Mammary epithelial cell (primary cell): ENCODE measurements at places on chromosomes 6 and 20. TPM values are rescaled to one million over a fixed set of nuclear protein-coding genes. Genes with fewer than 3 reads are reported as not detected.

SIRPA gene
- 68.3 TPM for total RNA-seq

GRCh38 chr6:33243476-33243875 is 28.2 kb downstream of the VPS52 start:
- no peak for DNase-seq

- DNase-seq = no peak
These were observed 223.1 kb upstream of the PRDM1 start for GRCh38 chr6:105862936-105863607.

HDGFL1 gene
- not detected for total RNA-seq

GRCh38 chr20:40265825-40266533 is 423.1 kb downstream of the MAFB start:
- DNase-seq = peak; percentile 36

GRCh38 chr6:132236744-132237143 is 164.5 kb downstream of the MOXD1 start:
- DNase-seq = no peak

- no peak for DNase-seq
These were observed 55.0 kb upstream of the EXOC2 start for GRCh38 chr6:747921-748320.

GRCh38 chr6:126937426-126937825 is 181.0 kb upstream of the RSPO3 start:
- no peak for DNase-seq

RIPOR3 gene
- total RNA-seq = not detected in 2 replicates

DNA sequence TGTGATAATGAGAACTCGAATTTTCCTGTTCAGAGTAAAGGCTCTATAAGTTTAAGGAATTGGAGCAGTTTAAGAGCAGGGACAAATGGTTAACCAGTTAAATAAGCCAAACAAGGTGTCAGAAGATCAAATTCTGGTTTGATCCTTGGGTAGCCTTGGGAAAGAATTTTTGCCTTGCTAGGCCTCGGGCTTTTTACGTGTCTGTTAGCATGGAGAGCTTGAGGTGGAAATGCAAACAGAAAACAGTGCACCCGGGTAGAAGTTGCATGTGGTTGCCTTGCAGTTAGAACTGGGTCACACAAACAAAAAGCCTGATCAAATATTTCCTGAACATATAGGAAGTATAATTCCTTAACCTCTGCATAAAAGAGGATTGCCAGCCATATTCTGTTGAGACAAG is 58.3 kb downstream of the RIN2 start:
- DNase-seq = no peak

GJA10 gene
- total RNA-seq = not detected in 2 replicates

HLA-DQA1 gene
- not detected for total RNA-seq

DNA sequence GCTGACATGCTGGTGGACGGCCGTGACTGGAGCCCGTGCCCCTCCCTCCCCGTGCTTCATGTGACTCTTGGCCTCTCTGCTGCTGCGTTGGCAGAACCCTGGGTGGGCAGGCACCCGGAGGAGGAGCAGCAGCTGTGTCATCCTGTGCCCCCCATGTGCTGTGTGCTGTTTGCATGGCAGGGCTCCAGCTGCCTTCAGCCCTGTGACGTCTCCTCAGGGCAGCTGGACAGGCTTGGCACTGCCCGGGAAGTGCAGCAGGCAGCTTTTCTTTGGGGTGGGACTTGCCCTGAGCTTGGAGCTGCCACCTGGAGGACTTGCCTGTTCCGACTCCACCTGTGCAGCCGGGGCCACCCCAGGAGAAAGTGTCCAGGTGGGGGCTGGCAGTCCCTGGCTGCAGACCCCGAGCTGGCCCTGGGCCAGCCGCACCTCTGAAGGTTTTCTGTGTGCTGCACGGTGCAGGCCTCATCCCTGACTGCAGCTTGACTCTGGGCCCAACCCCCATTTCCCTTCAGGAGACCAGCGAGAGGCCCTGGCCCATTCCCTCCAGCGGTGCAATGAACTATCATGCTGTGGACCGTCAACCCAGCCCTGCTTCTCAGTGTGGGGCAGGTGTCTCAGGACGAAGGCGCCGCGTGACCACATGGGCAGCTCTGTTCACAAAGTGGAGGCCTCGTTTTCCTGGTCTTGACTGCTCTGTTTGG is 8.1 kb downstream of the NPBWR2 start:
- DNase-seq = no peak

DNA sequence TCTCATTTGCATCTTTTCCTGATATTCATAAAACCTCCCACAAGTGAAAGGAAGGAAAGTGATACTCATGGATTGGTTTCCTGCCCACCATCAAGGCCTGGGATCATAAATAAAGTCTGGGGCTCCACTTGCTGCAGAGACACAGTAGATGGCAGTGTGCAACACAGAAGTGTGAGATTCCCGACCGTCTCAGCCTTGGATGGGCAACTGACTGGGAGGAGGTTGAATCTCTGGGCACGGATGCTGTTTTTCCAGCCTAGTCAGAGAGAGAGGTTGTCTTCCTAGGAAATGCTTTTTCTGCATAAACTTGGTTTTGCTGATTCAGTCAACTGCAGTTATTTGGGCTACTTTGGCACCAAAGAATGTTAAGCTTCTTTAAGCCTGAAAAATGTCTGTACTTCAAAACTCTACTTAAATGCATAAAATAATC is 9.9 kb upstream of the RFPL4B start:
- DNase-seq = peak; percentile 52

MYMX gene
- 0.17 TPM for total RNA-seq

DNA sequence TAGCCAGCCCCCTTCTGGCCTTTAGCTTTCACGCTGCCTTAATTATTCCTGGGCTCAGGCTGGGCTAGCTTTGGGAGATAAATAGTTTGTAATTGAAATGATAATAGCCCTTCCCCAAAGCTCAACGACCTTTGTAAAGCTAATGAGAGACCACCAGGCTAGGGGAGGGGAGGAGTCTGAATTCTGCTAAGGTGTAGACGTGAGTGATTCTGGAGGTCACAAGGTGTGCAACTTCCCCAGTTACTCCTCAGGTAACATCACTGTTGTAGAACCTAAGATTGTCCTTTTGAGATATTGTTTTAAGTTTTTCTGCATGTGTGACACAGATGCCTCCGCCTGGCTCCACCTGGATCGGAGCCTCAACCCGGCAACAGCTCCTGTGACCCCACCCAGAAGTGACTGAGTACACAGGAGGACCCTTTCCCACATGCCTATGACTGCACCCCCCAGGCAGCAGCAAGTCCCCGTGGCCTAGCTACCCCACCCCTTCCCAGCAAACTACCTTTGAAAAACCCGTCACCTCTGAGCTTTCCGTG is 5.8 kb upstream of the GPR31 start:
- DNase-seq = no peak

SCUBE3 gene
- total RNA-seq = 0.19 TPM in 1 of 2 replicates, not detected in the other

ADNP gene
- 54.5 and 63.2 TPM in 2 replicates for total RNA-seq

- no peak for DNase-seq
These were observed 28.0 kb downstream of the OPN5 start for GRCh38 chr6:47809873-47810272.

GRCh38 chr20:50169329-50169823 is 15.9 kb upstream of the PEDS1 start:
- DNase-seq = peak; percentile 66

- DNase-seq = peak; percentile 78
These were observed 534.7 kb upstream of the JARID2 start for GRCh38 chr6:14711056-14711703.

GRCh38 chr20:11981366-11981947 is 63.8 kb downstream of the BTBD3 start:
- DNase-seq = no peak

DNA sequence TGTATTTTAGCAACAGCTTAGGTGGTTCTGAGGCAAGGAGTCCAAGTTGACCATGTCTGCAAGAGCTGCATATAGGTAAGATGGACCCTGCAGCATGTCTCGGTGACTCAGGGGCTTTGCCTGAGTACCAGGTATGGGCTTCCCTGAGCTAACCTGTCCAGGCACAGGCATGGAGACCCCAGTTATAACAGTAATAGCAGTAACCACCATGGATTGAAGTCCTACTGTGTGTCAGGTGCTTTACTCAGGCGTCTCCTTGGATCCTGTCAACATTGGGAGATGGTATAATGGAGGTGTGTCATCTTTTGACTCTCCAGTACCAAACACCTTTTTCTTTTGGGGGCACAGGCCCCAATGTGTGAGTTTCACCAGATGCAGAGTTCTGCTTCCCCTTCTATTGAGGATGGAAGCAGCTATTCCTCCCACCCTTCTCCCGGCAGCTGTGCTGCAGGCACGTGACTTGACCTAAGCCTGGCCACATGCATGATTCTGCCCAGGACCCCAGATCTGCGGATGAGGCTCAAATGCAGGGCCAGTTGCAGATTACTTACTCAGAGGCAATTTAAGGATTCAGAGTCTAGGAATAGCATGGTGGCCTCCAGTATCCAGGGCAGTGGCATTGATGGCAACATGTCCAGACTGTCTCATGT is 13.8 kb downstream of the TREM1 start:
- no peak for DNase-seq

- no peak for DNase-seq
These were observed 149.5 kb downstream of the RNF144B start for GRCh38 chr6:18536591-18537055.

MYLK2 gene
- total RNA-seq = under 0.01 TPM
